ENCODE measurements at places on chromosomes 1 and 21.

GRCh38 chr1:110523011-110523410, 4.0 kb upstream of the KCNA10 start:
- no peak for DNase-seq

GRCh38 chr1:37498872-37499617, 15.5 kb downstream of the MEAF6 start:
- DNase-seq = peak; percentile 99

DNA sequence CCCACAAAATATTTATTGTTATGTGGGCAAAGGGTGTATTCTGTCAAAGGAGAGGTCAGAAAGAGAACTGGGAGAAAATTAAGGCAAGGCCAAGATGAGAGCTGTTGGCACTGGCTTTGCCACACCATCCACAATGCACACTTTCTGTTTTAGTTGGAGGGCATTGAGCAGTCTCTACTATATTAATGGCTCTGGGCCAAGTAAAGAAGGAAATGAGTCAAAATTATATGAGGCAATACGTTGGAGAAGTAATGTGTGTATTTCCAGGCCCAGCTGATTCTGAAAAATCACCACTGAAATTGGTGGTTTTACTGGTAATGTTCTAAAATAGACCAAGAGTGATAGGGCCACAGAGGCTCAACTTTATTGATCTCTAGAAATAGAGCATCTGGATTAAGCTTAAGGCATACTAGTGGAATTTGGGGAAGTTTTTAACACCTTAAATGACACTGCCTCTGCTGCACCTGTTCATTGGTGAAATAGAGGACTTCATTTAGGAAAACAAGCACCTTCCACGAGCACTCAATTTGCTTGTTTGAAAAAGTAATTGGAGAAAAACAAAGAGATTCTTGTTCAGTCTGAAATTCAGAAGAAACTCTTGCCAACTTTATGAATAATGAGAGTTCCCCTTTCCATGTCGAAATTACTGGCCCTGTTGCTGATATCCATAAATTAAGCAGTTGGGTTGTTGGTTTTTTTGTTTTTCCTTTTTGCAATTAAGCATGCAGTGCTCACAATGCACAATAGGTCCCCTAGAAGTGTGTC, 424.9 kb downstream of the ADGRL2 start:
- peak; percentile 34 for DNase-seq

GRCh38 chr1:198637157-198637556, 1.7 kb upstream of the PTPRC start:
- no peak for DNase-seq

DNA sequence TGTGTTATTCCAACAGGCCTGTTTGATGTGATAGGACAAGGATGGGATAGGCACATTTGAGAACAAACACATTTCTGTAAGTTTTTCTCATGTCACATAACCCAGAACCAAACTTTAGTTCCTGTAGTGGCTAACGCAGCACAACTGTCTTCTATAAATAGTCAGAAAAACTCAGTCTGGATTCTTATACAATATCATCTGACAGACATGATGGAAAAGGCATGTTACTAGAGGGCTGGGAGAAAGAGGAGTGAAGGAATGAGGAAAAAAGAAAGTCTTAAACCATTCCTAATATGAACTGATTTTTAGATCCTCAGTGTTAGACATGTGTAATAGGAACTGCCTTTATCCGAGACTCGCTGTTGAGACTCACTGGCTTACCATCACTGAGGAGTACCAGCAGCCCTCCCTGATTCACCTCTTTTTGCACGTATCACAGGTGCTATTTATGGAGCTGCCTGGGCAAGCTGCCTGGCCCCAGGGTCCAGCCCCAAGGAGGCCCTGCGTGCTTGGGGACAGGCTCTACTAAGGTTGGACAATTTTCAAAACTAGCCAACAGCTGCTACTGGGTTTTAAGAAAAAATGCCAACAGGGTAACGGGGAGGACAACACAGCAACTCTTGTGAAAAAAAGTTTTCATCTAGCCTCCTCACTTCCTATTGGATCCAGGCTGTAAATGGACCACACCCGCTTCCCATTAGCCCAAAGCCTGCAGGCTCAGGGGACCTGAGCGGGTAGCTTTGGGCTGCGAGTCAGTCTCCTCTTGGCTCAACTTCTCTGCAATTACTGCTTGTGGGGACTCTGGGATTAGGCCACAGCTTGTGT, 30.7 kb upstream of the SERBP1 start:
- no peak for DNase-seq

- peak; percentile 87 for DNase-seq
These were observed 43.0 kb upstream of the TENT5C start for GRCh38 chr1:117562581-117563491.

DNA sequence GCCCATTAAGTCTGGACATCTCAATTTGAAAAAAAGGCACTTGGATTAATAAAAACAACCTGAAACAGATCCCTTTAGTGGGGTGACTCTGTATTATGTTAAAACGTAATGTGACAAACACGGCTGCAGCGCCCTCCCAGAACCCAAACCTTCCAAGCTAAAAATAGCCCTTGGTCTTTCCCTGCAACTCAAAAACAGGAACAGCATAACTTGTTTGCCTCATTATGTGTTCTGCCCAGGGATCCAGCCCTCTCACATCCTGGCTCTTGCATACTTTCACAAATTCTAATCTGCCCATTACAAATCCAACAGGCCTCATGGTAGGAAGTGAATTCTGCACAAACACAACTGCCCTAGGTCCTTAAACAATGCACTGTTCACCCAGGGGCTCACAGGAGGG, 94.7 kb upstream of the GADD45A start:
- no peak for DNase-seq

DNA sequence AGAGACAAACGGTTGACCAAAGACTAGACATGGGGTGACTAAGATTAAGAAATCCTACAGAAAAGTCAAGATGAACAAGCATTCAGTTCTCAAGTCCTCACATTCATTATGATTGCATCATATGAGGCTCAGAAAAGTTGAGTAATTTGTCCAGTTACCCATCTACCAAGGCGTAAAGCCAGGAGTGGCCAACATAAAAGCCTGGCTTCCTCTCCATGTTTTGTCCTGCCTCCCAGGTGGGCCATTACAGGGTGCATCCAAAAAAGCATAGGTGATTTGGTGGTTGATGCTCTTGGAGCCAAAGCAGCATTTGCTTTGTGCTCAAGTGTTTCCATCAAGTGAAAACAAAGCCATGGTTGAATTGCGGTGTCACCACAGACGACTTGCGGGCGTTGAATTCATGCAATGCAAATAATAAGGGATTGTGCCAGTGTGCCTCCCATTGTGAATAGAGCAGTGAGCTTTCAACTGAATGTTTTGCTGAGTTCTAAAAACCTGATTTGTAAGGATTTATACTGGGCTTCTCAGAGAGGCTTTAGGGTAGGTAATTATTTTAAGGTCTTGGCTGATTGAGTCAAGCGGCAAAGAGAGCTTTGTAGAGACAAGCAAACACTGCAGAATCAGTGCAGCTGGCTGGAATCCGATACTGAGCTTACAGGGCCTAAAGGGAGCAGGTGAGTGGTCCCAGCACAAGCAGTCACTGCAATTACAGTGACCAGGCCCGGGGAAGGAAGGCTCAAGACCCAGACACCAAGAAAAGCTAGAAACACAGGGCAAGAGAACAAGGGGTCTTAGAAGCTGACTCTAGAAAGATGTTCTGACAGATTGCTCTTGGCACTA, 54.1 kb downstream of the KCNJ15 start:
- peak; percentile 89 for DNase-seq

- DNase-seq = no peak
These were observed 145.6 kb upstream of the C21orf91 start for GRCh38 chr21:17964716-17965115.

GRCh38 chr1:30472009-30472408, 251.4 kb downstream of the MATN1 start:
- DNase-seq = no peak

GRCh38 chr1:171019971-171020370, 70.7 kb upstream of the FMO3 start:
- DNase-seq = no peak

GRCh38 chr1:89670163-89670562, 37.2 kb downstream of the LRRC8C start:
- DNase-seq = no peak

DNA sequence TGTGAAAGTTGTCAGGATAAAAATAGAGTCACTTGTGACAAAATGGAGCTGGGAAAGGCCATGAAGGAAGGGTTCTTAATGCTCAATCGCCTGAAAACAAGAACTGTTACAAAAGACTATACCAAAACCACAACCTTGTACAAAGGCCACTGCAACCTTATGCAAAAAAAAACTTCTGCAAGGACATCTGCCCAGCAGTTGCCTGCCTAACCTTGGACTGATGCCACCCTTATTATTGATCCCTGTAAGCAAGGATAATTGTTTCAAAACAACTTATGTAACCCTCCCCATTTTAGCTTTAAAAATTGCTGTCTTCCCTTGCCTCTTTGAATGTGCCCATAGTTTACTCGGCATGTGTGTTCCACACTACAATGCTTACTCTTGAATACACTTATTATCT, 5.7 kb downstream of the ALG14 start:
- peak; percentile 69 for DNase-seq

GRCh38 chr1:47459253-47459788, 21.5 kb downstream of the FOXD2 start:
- DNase-seq = peak; percentile 83
